ENCODE measurements at places on chromosomes 11 and 22.

DNA sequence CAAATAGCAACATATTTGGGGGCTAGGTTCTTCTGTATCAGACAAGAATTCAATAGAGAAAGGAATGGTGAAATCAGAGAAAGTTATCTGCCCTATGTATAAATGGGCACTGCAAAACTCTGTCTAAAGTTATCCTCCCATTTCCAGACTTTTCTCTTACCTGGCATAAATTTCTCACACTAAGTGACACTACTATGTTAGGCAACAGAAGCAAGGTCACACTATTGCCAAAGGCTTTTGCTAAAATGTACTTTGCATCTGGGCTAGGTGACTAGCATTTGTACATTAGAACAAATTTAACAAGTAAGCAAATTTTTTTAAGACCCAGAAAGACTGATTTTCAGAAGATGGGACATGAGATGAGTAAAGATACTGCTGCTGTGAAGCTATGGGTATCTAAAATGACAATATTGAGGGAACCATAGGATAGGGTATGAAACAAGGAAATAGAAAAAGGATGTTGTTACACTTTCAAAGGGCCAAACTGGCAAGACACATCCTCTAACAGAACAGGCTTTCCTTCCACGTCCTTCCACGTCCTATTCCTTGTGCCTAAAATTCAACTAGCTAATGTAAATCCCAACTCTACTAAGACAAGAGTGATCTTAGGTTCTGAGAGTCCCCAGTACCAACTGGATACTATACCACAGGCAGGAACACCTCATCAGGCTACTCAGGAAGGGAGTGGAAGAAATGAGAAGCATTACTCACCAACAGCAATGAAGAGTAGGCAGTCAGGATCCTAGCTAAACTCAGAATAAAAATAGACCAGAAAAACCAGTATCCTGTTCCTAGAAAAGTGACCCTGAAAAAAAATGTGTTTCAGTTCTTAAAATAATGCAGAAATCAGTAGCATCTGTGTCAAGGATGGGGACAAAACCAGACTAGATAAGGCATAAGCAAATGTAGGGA, 22.6 kb downstream of the GDPD4 start:
- DNase-seq, result peak; percentile 46

DNA sequence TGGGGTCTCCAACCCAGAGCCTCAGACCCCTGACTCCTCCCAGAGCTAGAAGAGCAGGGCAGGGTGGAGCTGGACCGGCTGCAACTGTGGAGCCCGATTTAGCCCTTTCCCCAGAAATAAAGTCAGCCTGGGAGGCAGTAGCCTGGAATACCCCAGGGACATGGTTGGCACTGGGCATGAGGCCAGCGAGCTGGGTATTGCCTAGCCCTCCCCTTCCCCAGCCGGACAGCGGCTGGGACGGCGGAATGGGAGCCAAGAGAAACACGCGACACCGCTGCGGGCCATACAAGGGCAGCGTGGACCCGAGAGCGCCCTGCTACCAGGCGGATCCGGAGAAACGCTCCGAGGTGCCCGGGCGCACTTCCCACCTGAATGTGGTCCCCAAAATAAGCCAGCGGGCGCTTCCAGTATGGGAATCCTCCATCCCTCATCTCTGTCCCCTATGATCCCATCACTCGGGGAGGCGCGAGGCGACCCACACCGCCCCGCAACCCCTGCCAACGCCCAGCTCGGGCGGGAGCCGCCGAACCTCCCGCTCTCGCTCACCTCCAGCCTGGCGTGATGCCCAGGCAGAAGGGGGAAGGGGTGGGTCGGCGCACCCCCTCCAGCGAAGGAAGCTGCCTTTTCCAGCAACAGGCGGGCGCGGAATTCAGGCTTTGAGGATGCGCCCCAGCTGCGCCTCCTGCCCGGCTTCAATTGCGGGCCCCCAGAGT, 758 bp downstream of the MCAM start:
- peak; percentile 49 for DNase-seq

GRCh38 chr11:72221386-72222075, 3.0 kb upstream of the INPPL1 start:
- DNase-seq, result no peak

- peak; percentile 50 for DNase-seq
Measured at GRCh38 chr11:46808799-46809431, 37.2 kb downstream of the CKAP5 start.

DNA sequence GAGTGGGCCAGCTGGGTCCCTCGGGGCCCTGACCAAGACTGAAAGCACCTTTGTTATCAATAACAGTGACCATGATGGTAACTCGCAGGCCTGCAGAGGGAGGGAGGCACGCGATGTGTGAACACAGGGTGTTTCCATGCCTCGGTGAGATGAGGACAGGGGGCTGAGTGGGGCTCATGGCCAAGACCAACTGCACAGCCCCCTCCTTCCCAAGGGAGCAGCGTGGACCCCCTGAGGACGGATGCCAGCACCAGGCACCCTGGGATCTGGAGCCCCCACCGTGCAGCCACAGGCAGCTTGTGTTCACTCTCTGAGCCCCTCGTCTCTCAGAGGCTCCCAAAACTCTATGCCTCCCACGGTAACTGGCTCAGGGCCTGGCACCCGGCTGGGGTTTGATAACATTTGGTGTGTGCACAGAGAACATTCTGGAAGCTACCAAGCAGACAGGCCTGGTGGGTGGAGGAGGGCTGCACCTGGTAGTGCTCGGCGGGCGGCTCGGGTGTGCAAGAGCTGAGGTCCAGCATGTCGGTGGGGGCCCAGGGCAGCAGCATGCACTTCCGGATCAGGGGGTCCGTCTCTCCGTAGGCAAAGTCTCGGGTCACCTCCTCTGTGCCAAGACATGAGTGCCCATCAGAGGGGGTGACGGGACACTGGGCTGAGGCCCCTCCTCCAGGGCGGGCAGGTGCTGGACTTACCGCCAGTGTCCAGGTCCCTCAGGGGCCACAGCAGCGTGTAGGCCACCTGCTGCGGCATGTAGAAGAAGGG, 7.6 kb downstream of the TTLL12 start:
- DNase-seq, result no peak

DNA sequence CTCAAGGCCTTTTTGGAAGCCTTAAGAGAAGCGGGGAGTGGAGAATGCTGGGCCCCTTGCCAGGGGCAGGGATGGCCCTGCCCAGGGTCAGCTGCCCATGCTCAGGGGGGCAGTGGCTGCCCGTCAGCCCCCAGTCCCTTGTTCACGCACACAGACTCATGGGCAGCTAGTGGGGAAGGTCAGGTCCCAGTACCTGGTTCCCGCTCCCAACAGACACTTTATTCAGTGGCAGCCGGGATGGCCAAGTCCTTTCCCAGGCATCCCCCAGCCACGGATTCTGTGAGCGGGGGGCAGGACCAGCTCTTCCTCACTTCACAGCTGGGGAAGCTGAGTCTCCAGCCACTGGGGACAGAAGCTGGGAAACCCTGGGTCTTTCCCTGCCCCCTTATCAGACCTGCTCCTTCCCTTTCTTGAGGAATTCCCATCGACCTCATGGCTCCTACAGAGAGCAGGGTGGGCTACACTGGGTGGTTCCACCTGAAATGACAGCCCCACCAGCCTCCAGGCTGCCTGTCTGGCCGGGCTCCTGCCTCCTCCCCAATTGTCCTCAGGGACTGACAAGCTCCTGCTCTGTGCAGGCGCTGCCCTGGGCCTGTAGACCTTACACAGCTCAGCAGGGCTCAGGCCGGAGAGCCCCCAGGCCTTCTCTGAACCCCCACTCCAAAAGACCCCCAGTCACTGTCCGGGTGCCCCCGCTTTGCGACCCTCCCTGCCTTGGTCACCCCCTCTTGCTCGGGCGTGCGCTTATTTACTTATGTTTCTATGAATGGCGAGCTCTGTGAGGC, 61.0 kb upstream of the FGF3 start:
- no peak for DNase-seq

DNA sequence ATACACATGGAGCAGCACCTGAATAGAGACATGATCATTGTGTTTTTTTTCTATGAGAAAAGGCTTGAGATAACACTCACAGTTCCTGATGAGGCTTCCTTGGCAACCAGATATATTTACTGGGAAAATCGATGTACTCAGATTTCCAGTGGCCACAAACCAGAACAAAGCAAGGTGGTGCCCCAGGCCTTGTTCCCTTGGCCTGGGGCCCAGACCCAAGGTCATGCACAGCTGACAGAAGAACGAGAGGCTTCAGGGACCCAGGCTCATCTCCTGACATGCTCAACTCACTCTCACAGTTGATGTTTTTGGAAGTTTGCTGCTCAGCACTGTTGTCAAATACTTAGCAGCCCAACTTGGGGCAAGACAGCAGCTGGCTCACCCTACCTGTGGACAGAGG, 281.8 kb downstream of the NTM start:
- no peak for DNase-seq

DNA sequence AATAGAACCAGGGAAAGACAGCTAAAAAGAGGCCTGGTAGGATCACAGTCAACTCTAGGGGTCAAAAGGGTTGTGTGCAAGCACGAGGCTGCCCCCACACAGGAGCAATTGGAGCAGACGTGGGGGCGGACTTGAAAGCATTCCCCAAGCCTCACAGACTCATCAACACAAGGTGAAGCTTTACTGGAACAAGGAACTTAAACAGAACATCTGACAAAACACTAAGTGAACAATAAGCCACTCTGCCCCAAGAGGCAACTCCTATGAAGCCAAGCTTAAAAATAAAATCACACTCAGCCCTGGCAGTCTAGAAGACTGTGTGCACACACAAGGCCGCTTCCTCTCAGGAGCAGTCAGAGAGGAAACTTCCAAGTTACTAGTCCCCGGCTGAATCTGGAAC, 32.2 kb upstream of the TEAD1 start:
- peak; percentile 44 for DNase-seq

- DNase-seq, result peak; percentile 65
Measured at GRCh38 chr22:18012531-18012930, 11.8 kb downstream of the MICAL3 start.

- DNase-seq, result no peak
Measured at GRCh38 chr22:46746192-46746591, 8.1 kb upstream of the CERK start.

DNA sequence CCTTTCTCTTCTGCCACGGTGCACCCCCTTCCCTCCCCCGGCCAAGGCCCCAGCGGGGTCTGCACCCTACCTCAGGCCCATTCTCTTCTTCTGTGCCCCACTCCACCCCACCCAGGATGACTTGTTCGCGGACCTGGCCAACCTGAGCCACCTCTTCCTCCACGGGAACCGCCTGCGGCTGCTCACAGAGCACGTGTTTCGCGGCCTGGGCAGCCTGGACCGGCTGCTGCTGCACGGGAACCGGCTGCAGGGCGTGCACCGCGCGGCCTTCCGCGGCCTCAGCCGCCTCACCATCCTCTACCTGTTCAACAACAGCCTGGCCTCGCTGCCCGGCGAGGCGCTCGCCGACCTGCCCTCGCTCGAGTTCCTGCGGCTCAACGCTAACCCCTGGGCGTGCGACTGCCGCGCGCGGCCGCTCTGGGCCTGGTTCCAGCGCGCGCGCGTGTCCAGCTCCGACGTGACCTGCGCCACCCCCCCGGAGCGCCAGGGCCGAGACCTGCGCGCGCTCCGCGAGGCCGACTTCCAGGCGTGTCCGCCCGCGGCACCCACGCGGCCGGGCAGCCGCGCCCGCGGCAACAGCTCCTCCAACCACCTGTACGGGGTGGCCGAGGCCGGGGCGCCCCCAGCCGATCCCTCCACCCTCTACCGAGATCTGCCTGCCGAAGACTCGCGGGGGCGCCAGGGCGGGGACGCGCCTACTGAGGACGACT, 15.9 kb downstream of the RTN4RL2 start:
- DNase-seq, result no peak

GRCh38 chr11:116310226-116310625, 462.6 kb downstream of the BUD13 start:
- peak; percentile 81 for DNase-seq

DNA sequence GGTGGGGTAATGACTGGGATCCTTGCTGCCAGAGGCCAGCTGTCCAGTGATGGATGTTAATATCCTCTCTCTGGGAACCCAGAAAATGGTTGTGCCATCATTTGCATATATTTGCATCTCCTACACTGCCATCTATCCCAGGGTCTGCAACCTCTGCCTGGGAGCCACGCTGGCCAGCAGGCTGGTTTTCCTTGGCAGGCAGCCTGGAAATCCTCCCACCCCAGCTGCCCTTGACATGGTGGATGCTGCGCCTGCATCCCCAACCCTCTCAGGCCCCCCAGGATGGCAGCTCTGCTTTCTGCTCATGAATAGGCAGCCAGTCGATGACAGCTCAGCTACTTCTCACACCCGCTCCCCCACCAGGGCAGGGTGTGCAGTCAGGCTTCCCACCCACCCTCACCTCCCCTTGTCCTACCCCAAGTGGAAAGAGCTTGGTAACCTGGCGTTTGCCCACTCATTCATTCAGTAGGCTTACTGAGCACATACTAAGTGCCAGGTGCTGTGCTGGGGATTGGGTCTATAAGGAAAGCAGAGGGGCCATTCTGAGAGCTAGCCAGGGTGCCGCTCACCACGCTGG, 202.5 kb downstream of the TRIM29 start:
- DNase-seq, result no peak

DNA sequence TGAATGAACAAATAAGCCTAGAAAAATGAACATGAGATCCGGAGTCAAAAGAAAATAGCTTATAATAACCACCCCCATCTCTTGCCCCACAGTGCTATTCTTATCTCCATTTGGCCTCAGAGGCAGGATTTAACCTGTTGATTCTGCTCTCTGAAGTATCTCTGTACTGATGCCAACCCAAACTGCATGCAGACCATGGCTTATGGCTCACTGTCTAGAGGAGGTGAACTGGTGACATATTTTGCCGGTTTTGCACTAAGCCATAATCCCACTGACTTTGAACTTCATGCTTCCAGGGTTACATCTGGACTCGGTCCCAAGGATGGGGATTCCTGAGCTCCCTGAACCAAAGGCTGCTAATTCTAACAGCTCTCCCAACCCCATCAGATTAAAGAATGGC, 397.1 kb downstream of the TENM4 start:
- peak; percentile 45 for DNase-seq

- peak; percentile 63 for DNase-seq
Measured at GRCh38 chr11:115653076-115653475, 148.9 kb upstream of the CADM1 start.

DNA sequence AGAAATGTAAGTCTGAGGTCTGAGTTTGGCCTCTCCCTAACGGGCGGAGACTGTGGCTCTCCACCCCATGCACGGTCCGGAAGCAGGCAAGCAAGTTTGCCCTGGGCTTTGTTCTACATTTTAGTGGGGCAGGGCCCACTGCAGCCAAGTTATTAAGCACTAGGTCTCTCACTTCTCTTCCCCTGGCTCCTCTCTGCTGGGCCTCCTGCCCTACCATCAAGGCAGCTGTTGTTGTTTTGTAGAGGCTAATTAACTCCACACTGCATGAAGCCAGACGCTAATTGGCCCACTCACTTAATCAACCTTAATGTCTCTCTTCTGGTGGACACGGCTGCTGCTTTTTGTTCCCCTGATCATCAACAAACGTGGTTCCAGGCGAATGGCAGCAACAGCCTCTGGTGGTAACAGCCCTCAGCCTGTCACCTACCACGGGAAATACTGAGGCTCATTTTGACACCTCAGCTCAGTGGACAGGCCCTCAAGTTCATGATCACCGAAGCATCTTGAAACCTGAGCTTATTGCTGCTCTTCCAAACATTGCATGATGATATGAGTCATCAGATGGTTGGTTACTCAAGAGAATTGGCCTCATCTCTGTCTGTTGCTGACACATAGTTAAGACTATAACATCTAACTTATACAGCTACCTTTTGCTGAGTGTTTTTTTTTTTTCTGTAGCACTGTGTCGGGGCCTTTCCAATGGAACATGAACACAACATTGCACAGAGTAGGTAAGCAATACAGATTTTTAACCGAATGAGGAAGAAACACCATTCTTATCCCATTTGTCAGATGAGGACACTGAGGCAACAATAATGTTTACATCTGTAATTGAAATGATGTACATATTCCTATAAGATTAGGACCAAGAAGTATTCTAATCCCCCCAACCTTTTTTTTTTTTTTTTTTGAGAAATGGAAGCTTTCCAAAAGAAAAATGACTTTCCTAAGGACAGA, 20.8 kb upstream of the LMO2 start:
- DNase-seq, result peak; percentile 93
